ENCODE measurements at places on chromosomes 16 and 17.
A peak's percentile ranks its signal among the peaks of the same experiment; 100 is the strongest.

GRCh38 chr16:72109300-72109699 lies 15.7 kb downstream of the DHX38 start:
- DNase-seq = no peak

DNA sequence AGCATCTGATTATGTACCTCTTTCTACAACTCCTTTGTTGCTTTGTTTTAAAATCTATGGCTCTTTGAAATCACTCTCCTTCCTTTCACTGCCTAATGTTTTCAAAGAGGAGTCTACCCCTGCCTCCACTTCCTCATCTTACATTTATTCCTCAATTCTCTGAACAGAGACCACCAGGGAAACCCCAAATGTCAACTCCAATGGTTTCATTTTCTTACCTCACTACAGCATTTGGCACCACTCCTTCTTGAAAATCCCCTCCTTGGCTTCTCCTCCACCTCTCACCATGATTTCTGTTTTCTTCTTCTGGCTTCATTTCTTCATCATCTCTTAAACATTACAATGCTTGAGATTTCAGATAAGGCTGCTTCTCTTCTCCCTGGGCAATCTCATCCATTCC lies 2.4 kb upstream of the PIK3R5 start:
- DNase-seq = no peak

DNA sequence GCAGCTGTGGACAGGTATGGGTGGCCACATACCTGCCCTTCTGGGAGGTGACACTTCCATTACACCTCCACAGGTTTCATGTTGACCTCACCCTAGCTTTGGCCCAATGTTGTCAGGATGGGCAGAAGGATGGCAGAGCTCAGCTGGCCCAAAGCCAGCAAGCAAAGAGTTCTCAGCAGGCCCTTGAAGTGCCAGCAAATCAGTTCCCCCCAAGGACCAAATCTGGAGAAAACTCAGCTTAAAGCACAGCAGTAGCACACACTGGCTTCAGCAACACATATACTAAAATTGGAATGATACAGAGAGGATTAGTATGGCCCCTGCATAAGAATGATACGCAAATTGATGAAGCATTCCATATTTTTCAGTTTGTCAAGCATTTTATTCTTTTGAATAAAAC lies 13.4 kb downstream of the ARL4D start:
- no peak for DNase-seq

DNA sequence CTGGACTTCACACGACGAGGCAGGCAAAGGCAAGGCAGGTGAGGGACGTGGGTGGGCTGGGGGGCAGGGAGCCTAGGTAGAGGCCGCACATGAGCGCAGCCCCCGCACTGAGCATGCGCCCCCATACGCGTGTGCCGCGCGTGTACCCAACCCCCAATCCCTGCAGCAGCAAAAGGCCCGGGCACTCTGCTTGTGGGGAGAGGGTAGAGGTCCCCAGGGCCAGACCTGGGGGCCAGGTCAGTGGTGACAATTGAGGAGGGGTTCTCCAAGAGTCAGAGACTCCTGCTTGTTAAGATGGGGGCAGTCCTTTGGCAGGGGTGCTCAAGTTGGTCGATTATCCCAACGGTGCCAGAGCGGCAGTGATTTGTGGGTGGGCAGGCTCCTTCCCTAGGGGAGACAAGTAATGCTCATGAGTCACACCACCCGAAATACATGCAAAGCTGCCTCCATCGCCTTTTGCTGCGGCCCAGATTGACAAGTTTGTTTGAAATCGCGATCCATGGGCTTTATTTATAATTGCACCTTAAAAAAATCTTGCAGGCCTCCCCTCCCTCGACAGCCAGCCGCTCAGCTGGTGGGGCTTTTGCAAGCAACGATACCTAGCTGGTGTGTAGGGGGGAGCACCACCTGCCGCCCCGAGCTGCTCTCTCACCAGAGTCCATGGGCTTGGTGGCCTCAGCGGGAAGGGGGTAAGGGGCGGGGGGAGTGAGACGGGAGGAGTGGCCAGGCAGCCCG lies 1.1 kb upstream of the GIT1 start:
- peak; percentile 88 for DNase-seq

DNA sequence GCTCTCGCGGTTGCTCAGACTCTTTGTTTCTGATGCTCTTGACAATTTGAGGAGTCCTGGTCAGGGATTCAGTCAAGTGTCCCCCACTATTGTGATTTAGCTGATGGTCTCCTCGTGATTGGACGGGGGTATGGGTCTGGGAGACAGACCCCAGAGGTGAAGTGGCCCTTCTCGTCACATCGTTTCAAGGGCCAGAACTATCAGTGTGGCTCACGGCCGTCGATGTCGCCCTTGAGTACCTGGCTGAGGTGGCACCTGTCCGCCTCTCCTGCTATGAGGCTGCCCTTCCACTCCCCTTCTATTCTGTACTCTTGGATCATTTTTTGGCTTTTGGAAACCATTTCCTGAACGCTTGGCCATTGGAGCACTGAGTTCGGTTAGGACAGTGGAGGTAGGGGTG lies 7.4 kb upstream of the MEAK7 start:
- no peak for DNase-seq

DNA sequence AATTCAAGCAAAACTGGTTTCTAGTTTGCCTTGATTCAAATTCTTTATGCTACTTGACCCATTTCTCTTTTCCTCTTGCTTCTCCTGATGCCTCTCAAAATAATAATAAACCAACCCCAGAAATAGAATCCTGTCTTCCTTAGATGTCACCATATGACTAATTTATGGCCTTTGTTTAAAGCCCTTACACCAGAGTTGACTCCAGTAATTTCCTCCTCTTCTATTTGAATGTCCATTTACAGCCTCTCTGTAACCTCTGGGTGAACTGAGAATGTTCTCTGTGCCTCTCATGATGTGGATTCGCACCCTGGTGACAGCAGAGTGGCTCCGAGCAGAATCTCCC lies 31.5 kb downstream of the ZFHX3 start:
- no peak for DNase-seq

DNA sequence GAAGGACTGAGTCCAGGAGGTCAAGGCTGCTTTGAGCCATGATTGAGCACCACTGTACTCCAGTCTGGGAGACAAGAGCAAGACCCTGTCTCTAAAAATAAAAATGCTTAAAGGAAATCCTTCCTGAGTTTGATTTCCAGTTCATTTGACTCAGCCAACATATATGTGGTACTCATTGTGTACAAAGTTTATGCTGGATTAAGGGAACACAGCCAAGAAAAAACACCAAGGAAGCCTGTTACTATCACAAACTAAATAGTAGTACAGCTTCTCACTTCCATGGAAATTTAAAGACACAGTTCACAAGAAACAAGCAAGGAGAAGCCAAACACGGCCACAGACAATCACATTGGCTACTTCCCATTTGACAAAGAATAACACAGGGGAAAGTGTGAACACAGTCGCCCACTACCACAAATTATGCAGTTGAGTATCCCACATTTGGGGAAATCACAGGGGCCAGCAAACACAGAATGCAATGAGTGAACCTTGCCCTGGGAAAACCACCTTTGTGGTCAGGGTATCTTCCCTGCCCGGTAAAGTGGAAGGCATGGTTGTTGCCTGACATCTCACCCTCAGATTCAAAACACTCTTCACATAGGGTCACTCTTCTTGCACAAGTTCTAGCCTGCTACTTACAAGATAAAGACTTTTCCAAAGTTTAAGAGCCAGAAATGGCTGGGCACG lies 14.5 kb downstream of the TEX14 start:
- no peak for DNase-seq

DNA sequence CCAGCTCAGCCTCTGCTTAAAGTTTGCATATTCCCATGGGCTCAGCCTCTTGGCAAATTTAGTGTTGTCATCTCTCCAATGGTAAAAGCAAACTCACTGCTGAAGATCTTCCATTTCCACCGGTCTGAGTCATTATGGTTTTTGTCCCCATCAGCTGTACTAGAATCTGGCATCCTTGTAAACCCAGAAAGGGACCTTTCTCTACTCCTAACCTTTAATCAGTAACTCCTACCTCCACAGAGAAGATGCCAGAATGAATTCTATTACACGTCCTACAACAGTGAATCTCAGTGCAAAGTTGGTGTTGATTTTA lies 45.8 kb downstream of the ZNF652 start:
- DNase-seq = no peak

DNA sequence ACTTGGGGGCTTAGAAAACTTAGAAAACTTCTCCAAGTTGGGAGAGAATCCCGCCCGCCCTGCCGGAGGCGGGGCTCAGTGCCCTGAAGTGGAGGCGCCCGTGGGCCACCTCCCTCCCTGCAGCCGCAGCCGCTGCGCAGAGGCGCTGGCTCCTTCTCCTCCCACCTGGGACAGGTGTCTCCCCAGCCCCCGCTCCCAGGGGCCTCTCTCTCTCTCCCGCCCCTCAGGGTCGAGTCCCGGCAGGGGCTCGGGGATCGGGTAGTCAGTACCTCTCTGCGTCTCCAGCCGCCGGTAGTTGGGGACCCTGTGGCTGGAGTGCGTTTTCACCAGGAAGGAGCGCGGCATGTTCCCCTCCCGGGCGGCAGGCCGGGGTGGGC lies 257 bp downstream of the SNAI3 start:
- no peak for DNase-seq

DNA sequence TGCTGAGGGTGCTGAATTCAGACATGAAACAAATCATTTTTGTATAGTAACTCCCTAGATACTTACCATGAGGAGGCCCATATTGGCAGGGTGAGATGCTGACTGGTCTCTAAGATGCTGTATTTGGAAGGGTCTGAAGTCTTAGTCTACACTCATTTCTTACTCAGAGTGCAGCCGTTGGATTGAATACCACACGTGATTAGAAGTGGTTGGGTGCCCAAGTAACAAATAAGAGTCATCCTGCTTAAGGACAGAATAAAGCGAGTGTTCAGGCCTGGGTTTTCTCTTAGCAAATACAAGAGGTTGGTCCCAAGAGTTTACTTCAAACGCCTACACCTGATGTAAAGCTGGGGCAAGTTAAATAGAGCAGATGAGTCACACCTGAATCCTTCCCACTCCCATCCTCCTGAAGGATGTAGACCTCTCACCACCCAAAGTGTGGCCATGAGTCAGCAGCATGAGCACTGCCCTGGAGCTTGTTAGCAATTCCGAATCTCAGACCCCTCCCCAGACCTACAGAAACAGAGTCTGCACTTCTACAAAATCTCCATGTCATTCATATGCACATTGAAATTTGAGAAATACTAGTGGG lies 284.6 kb upstream of the CDH5 start:
- no peak for DNase-seq

GRCh38 chr17:83107656-83108048 lies 28.2 kb downstream of the METRNL start:
- DNase-seq = no peak

DNA sequence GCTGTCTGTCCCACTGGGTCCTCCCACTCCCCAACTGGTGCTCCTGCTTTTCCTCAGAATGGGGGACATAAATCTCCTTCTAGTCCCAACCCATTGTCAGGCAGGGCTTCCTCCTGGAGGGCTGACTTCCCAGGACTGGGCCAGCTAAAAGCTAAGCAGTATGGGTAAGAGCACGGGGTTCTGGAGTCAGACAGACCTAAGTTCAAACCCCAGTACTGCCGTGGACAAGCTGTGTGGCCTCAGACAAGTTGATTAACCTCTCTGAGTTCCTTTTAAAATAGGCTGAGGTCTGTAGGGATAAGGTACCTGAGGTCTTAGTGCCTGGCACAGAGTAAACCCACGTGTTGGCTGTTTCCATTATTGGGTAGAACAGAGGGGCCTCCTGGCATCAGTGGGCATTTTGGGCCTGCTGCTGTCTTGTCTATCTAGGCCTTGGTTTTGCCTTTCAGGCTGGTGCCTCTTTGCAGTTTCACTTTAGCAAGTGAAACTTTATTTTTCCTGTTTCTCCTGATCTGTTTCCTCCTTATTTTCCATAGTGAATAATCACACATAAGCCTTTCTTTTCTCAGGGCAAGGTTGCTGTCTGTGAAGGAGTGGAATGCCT lies 114.6 kb downstream of the PRKCB start:
- DNase-seq = no peak

- peak; percentile 41 for DNase-seq
These were observed 103.4 kb downstream of the ZNF778 start for GRCh38 chr16:89320782-89321501.

DNA sequence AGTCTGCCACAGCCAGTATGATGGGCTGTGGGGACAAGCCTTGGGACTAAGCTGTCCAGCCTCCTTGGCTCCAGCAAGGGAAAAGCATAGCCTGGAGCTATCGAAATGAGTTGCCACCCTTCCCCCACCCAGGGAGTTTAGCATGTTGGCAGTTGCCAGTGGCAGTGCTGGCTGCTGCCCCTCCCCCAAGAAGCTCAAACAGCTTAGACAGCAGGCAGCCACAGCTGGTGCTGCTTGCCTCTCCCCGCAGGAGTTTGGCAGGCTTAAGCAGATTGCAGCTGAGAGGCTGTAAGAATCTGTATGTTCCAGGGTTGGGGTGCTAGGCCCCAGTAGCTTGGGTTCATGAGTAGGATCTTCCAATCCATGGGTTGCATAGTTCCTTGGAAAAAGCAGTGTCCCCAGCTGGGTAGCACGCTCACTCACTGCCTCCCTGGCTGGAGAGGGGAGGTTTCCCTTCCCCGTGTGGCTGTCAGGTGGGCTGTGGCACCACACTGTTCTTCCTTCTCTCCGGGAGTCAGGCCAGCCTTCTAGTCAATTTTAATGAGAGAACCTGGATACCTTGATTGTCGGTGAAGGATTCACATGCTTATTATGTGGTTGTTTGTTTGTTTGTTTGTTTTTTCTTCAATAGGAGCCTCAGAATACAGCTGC lies 506.1 kb downstream of the CDH11 start:
- no peak for DNase-seq

DNA sequence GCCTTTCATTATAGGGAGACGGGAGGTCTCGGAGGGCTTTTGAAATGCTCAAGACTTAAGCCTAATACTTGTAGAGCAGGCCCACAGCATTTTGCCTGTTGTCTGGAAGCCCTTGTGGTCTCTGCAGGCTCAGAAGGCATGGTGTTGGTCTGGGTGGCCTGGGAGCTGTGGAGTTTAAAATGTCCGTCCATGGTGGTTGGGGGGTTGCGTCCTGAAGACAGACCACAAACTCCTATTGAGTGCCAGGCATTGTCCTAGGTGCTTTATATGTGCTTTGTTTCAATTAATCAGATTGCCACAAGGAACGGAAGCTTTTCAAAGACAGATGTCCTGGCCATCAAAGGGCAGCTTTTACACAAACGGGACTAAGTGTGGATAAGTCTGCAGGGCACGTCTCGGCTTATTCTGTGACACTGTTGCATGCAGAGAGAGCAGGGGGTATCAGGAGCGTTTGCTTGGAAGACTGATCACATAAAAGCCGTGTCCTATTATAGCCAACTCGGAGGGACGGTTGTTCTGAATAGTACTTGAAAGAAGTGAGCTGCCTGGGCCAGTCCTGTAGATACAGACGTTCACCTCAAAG lies 7.8 kb downstream of the NTN1 start:
- DNase-seq = no peak

DNA sequence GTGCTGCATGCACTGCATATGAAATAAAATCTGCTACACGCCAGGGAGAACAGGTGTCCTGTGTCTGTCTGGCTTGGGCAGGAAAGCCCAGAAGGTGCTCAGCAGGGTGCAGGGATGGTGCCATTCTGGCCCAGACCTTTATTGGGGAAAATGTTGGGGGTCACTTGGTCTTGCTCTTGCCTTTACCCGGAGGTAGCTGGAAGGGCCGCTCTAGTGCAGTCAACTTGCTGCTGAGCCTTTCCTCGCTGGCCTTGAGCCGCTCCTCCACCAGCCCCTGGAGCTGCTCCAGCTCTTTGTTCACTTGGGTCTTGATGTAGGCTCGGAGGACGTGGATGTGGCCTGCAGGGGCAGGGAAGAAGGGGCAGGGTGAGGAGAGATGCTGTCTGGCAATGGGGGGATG lies 4.5 kb downstream of the CFAP119 start:
- DNase-seq = no peak
